Stimulated activated CD4-positive, alpha-beta T cell treated with anti-CD3 and anti-CD28 coated beads, Interleukin-1b, Interleukin-23, amount 100 ng/mL, for 1 hour (primary cell): ENCODE measurements at places on chromosomes 6 and 20.

- no peak for DNase-seq
Measured at GRCh38 chr6:158509465-158509864, 50.4 kb upstream of the TMEM181 start.

GRCh38 chr6:119330520-119331113 is 18.9 kb downstream of the MAN1A1 start:
- DNase-seq = no peak

GRCh38 chr20:32559753-32560380 is 25.3 kb downstream of the NOL4L start:
- DNase-seq = no peak

DNA sequence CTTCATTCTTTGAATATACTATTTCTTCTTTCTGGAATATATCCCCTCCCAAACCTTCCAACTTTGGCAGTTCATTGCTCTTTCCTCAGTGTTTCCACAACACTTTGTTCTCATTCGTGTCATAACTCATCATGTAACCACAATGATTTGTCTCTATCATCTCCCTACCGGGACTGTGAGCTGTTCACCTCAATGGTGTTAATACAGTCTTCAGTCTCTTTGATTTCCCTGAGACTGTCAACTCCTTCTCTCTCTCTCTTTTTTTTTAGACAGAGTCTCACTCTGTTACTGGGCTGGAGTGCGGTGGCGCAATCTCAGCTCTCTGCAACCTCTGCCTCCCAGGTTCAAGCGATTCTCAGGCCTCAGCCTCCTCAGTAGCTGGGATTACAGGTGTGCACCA is 2.5 kb upstream of the MMP24 start:
- DNase-seq = no peak

DNA sequence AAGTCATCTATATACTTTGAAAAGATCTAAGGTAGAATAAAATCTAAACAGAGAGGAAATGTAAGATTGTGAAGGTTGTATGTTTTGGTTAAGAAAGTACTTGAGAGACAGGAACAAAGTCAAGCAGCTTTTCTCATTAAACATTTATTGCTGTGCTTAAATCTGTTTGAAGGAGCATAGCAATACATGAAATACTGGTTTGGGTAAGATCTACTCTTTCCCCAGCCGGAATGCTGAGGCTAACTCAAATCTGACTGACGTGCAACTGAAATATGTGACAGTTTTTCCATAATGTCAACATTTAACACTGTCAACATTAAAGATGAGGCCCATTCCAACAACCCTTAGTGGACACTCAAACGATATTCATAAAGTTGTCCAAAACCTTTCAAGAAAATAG is 59.9 kb downstream of the MAN1A1 start:
- no peak for DNase-seq

DNA sequence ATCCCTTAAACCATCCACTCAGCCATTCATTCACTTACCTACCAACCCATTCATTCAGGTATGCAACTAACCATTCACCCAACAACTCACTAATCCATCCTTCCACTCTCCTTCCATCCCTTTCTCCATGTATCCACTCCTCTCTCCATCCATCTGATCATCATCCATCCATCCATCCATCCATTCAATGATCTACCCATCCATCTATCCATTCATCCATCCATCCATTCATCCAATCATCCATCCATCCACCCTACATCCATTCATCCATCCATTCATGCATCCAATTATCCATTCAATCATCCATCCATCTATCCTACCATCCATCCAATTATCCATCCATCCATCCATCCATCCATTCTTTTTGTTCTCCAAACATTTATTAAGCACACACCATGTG is 13.8 kb upstream of the BCAS1 start:
- no peak for DNase-seq

- DNase-seq = no peak
Measured at GRCh38 chr6:90135667-90136066, 161.0 kb downstream of the BACH2 start.

- DNase-seq = no peak
Measured at GRCh38 chr20:54062812-54063280, 7.5 kb downstream of the BCAS1 start.

DNA sequence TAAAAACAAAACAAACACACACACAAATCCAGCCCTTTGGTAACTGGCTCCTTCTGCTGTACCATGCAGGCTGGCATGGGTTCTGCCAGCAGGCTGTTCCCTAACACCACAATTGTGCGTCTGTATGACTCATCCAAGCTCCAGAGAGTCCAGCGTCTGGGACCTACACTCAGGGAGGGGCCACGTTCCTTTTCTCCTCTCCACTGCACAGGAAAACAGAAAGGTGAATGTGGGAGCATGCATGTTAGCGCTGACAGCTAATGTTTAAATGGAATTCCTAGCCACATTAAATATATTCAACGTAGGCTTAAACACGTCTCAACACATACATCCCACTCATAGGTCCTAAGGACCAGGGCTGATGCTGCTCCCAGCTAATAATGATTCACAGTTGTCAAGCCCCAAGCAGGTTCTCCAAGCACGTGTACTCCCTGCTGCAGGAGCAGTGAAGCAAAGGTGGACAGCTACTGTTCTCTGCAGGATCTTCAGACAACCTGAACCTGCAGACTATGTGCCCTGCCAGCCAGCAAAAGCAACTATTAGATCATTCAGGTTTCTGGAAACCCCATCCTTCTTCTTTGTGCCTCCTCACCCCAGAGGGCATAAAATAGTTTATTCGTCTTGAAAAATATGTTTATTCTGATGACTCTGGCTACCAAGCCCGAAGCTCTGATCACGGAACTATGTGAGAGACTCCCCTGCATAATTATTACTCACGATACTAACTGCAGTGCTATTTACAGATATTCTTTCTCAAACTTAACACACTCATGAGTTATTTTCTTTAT is 20.9 kb downstream of the MAP1LC3A start:
- DNase-seq = no peak

GRCh38 chr6:32108094-32108627 is 977 bp downstream of the TNXB start:
- DNase-seq = no peak

DNA sequence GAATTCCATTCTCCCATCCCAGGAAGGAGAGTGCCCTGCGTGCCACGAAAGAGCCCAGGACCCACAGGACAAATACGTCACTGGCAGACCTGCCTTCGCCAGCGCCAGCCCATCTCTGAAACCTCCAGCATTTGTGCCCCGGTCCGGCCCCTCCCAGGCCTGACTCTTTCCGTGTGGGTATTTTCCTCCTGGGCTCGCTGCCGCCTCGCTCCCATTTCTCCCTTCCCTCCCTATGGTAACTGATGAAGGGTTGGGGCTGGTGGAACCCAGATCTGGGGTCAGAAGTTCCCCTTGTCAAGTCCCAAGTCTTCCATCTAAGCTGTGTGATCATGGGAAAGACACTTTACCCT is 208.5 kb downstream of the LRFN2 start:
- no peak for DNase-seq

- DNase-seq = no peak
Measured at GRCh38 chr6:2447318-2447920, 202.0 kb upstream of the GMDS start.

- no peak for DNase-seq
Measured at GRCh38 chr6:154432533-154433476, 76.2 kb upstream of the IPCEF1 start.

DNA sequence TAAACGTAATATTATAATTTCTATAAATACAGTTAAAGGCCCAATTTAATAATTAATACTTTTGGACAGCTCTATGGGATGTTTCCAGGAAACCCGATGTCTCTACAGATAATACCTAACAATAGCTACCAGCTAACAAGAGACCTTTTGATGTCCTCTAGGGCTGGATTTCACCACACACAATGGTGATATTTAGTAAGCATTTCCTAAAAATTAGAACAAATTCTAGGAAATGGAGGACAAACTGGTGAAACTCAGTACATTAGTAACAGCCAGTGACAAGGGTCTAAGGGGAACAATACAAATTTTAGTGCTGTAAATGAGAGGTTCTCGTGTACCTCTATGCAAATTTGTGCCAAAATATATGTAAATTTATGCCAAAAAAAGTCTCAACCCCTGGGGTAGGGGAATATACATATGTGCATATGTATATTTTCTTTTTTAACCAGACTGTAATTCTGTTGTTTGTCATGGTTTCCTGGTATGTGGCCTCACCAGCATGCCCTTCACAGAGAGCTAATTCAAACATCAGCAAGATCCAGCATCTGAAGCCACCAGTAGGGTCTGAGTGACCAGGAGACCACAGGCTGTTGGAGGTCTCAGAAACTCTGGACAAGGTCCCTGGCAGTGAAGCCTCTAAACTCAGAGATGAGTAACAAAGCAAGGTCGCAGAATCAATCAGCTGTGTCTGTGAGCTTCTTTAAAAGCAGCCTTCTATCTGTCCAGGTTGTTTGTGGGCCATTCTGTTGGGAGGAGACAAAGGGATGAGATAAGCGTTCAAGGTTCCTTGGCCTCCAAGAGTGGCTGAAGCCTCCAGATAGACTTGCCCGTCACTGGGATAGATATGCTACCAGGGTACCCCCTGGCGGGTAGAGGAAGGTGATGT is 235.1 kb upstream of the RREB1 start:
- no peak for DNase-seq

- no peak for DNase-seq
Measured at GRCh38 chr20:51163996-51164600, 141.2 kb upstream of the KCNG1 start.

- no peak for DNase-seq
Measured at GRCh38 chr20:34070859-34071258, 41.2 kb downstream of the EIF2S2 start.

DNA sequence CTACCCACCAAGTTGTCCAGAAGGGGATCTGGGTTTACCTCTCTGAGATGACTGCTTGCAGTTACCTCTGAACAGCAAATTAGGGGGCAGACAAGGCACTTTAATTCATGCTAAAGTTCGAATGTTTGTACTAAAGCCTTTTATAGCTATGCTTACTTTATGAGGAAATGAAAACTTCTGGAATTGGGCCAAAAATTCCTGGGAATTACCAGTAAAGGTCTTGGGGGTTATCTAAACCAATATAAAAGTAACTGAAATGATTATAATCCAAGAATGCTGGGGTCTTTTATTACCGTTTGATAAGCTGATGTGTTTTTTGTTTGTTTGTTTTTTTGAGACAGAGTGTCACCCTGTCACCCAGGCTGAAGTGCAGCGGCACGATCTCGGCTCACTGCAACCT is 7.9 kb upstream of the LZTS3 start:
- DNase-seq = no peak

DNA sequence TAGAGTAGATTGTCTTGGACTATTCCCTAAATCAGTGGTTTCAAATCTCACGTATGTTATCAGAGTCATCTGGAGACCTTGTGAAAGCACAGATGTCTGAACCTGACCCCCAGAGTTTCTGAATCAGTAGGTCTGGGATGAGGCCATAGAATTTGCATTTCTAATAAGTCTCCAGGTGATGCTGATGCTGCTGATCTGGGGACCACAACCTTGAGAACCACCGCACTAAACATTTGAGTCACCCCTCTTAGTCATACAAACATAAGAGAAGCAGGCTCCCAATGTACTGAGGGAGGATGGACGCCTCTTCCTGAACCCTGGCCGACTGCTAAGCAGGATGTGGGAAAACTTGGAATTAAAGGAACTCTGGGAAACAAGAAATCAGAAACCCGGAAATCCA is 187.8 kb upstream of the PRDM1 start:
- DNase-seq = no peak

- no peak for DNase-seq
Measured at GRCh38 chr20:25073544-25073943, 8.4 kb downstream of the VSX1 start.

DNA sequence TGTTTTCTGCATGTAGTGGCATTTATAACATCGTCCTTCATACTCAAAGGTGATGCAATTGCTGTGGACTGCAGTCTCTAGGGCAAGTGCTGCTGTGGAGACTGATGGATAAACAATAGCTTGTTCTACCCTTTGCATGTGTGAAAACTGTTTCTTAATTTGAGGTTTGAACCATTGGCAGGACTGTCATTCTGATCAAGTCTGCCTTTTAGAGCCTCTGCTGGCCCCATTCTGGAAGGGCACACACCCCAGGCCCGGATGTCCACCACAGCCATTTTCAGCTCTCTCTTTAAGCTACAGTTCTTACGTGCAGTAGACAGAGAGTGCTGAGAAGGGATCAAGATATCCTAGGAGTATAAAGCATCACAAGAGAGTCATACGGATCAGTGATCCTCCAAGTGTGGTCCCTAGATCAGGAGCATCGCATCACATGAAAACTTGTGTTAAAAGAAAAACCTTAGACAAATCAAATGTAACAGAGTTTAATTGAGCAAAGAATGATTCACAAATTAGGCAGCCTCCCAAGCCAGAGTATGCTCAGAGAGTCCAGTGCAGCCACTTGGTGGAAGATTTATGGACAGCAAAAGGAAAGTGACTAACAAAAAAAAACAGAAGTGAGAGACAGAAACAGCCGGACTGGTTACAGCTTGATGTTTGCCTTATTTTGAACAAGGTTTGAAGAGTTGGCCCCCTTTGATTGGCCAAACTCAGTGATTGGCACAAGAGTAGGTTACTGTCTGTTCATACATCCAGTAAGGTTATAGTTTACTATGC is 52.0 kb downstream of the FRK start:
- no peak for DNase-seq

DNA sequence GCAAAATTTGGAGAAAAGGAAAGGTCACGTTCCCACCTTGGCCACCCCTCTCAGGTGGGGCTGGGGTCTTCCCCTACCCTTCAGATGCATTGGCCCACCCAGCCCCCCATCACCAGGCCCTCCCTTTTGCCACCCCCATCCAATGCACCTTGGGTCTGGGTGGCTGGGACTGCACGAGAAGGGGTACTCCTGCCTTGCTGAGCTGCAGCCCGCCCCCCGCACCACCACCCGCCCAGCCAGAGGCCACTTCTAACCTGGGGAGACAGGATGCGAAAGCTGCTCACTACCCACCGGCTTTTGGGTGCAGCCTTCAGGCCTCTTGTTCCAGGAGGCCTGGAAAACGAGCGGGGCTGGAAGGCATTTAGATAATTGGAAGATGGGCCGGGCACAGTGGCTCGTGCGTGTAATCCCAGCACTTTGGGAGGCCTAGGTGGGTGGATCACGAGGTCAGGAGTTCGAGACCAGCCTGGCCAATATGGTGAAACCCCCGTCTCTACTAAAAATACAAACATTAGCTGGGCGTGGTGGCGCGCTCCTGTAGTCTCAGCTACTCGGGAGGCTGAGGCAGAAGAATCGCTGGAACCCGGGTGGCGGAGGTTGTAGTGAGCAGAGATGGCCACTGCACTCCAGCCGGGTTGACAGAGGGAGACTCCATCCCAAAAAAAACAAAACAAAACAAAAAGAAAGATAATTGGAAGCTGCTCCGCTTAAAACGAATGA is 1.2 kb upstream of the CDC25B start:
- no peak for DNase-seq
